ENCODE measurements at places on chromosomes 5 and 9.

DNA sequence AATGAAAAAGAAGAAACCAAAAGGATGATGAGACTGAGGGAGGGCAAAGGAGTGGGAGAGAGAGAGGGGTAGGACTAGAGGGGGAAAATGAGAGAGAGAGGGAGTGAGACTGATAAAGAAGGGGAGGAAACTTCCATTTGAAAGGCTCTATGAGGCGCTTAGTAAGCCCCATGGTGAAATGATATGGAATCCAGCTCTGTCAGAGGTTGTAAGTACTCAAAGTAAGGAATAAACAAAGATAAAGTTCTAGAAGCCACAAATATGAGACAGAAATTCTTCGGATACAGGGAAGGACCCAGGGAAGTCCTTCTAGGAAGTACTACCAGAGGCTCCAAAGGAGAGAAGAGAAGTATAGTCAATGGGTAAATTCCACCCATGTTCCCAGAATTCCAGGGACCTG is 21.7 kb upstream of the VLDLR start:
- DNase-seq: no peak

DNA sequence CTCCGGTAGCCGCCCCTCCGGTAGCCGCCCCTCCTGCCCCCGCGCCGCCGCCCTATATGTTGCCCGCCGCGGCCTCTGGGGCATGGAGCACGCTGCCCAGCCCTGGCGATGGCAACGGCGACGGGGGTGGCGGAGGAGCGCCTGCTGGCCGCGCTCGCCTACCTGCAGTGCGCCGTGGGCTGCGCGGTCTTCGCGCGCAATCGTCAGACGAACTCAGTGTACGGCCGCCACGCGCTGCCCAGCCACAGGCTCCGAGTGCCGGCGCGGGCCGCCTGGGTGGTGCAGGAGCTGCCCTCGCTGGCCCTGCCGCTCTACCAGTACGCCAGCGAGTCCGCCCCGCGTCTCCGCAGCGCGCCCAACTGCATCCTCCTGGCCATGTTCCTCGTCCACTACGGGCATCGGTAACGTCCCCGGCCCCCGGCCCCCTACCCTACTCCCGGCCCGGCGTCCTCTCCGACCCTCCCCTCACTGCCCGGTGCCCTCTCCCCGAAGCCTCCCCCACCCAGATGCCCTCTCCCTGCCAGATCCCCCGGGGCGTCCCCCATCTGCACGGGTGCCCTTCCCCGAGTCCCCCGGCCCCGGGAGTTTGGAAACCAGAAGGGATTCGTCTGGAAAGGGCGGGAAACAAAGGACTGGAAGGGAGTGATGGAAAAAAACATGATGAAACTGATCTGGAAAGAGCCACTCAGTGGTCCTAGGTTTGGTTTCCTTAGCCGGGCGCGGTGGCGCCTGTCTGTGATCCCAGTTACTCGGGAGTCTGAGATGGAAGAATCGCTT is 417 bp downstream of the SRD5A1 start:
- peak; percentile 20 for DNase-seq

- no peak for DNase-seq
Measured at GRCh38 chr9:123447934-123448646, 92.1 kb downstream of the CRB2 start.

DNA sequence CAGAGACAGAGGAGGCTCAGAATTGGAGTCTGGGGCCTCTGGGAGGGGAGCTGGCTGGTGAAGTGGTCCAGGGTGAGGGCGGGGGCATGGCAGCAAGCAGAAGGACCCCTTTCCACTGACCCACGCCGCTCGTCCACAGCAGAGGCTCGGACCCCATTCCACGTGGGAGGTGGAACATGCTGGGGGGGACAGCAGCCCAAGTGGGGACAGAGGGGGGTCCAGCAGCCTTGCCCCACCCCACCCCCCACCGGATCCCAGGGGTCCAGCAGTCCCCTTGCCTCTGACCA is 25.4 kb upstream of the NKD2 start:
- no peak for DNase-seq

- peak; percentile 54 for DNase-seq
Measured at GRCh38 chr9:5388026-5388819, 48.5 kb upstream of the RLN1 start.

DNA sequence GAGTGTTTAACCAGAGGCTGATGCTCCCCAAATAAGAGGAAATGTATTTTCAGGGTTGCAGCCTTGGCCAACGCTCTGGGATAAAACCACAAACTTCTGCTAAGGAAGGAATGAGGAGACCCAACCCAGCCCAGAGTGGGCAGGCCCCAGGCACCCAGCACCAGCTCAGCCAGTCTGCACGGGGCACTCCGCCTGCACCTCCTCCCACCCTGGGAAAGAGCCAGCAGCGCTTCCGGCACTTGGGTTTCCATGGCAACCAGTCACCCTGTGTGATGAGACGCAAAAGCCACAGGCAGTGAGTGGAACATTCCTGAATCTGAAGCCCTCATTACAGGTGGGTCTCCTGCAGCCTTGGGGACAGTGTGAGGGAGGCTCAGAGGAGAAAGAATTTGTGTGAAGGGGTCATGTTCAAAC is 85.2 kb upstream of the ZBTB43 start:
- peak; percentile 42 for DNase-seq

- DNase-seq: peak; percentile 65
Measured at GRCh38 chr9:76905791-76906646, at the start of gene PRUNE2. TSS of gene PRUNE2 (minus strand) at chr9:76906114. CDS start at chr9:76905963, 151 bp downstream.

- DNase-seq: no peak
Measured at GRCh38 chr5:39355324-39355723, 9.0 kb downstream of the C9 start.

DNA sequence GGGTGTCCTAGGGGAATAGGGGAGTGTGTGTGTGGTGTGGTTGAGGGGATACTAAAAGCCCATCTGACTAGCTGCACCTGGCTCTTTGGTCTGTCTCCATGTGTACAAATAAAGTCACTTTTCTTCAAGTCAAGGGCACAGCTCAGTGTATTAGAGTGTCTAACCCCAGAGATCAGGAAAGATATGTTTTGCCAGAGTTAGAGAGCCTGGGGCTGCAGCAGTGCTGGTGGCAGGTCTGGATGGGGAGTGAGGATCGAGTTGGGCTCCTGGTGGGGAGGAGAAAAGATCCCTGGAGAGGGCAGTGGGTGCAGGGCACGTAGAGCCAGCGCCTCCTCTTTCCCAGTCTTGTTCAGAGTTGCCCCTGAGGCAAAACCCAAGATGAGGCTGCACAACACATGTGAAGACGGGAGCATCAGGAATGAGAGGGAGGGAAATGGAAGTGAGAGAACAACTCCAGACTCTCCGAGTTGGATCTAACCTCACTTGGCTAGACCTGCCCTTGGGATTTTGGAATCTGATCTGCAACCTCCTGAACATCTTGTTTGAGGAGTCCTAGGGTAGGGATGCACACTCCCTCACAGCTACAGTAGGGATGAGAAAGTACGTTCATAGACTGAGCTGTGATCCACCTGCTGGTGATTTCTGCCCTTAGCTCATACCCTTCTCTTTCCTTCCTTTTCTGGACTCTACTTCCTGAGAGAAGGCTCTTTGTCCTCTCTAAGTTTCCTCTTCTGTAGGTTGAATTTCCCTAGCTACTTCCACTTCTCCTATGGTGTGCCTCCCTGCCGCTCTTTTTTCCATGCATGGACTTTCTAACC is 309.9 kb downstream of the ZSWIM6 start:
- DNase-seq: no peak
